GM06990 (cell line): ENCODE measurements at places on chromosomes 7 and 10.

GRCh38 chr7:5702876-5703571 is 78.4 kb downstream of the RNF216 start:
- DNase-seq: no peak

DNA sequence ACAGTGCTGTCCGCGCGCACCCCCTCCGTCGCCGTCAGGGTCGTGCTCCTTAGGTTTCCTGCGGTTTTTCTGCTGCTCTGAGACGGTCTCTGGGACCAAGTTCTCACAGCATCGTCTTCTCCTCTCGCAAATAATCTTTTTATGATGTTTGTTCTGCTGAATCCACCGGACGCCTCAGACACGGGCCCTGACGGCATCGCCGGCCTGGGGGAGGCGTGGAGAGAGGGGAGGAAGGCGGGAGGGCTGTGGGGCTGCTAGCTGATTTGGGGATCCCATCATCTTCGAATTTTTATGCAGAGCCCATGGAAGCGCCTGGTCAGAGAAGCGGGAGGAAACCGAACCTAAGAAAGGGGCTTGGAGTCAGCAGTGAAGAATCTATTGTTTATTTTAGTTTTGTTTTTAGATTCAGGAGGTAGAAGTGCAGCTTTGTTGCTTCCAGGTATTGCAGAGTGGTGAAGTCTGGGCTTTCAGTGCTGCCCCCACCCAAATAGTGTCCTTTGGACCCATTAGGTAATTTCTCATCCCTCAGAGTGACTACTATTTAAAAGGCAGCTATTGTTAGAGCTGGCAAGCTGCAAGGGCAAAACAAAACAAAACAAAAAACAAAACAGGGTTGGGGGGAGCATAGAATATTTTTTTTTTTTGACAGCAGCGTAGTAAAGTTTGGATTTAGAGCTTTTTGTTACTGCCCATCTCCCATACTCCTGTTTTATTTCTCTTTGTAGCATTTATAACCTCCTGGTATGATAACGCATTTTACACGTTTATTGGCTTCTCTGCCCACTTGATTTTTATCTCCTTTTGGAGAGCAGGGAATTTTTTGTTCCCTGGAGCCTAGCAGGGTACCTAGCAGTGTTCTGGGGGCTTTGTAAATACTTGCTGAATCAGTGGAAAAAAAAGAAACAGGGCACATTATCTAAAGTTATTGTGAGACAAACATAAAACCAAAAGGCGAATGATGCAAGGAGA is 92.6 kb downstream of the SPAG6 start:
- no peak for DNase-seq

DNA sequence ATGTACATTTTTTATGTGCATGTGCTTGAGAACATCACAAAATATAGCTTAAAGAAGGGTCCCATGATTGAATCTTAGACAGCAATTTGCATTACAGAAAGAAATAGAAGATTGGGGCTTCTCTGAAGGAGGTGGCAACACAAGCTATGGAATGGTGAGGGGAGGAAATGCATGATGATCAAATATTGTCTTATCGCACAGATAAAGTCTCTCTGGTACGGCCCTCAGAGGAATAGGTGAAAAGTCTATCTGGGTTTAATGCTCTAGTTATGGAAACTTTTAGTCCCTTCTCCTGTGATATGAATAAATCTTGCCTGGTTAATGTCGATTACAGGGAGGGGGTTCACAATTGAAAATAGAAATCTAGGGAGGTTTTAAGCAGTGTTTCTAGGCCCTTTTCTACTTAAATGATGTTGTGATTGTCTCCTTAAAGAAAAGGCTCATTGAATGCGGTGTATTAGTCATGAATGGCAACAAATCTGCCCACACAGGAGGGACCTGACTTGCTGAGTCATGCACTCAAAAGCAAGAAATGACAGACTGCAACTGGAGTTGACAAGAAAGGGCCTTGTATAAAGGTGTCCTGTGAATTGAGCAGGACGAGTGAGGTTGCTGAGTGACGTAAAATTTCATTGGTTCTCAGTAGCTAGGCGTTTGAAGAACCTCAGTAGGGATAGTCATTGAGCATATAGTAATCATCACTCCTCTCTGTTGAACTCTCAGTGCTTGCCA is 133.4 kb upstream of the CSTF2T start:
- no peak for DNase-seq

- no peak for DNase-seq
Measured at GRCh38 chr7:80114159-80114558, 20.5 kb upstream of the GNAI1 start.

- DNase-seq: no peak
Measured at GRCh38 chr7:138934367-138934766, 46.8 kb downstream of the KIAA1549 start.

DNA sequence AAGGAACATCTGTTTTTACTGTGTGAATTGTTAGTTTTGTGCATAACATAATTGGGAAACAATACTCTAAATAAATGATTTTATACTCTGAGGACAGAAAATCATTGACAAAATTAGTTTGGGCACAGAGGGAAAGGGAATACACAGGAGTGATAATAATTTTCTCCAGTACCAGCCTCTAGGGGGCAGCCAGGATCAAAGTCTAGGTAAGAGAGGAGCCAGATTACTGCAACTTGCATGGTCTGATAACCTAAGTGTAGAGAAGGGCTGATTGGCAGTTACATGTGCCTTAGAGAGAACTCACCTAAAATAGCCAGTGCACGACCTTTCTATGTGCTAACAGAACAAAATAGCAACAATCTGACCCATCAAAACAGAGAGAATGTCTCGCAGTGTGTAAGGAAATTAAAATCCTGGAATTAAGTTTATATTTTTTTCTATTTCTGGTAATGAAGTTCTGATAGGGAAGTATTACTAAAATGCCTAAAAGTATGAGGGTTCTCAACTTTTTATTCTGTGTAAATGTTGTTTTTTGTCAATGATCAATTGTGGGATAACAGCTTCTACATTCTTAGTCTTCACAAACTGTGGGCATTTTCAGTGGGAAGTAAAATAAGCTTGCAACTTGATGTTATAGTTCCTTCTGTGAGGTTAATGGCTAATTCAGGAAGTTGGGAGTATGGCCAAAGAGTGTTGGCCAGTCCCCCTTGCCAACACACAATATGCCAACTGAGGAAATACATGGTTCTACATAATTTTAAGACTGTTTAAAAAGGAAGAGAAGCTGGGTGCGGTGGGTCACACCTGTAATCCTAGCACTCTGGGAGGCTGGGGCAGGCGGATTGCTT is 66.4 kb downstream of the EXOC6 start:
- peak; percentile 16 for DNase-seq

DNA sequence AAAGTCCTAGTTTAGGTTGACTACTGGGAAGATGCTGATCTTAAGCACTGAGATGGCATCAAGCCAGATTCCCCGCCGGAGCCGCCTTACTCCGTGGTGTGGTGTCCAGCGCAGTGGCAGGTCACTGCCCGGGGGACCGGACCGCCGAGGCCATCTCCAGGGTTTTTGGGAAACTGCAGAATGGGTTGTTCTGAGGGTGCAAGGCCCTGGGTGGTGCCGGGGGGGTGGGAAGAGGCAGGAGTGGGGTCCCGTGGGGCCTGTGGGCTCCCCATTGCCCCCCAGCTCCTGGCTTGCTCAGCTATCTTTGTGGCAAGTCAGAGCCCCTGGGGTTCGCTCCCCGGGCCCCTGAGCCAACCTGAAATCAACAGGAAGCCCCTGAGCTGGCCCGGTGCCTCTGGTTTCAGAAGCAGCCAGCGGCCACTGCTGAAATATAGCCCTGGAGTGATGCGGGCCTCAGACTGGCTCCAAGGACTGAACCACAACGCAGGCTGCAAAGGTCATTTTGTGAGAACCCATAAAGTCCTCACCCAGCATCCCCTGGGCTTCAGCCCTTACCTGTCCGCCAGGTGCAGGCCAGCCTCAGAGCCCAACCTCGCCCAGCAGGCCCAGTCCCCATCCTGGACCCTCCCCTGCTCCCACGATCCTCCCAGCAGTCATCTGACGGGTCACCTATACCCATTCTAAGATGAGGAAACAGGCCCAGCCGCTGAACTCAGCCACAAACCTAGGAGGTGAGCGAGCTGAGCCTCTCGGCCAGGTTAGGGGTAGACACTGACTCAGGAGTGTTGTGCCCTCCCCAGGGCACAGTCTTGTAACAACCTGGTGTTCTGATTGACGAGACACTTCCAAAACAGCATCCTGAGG is 102.7 kb downstream of the PDGFA start:
- DNase-seq: no peak

- DNase-seq: no peak
Measured at GRCh38 chr7:155962191-155962967, 150.1 kb upstream of the SHH start.
